ENCODE measurements at places on chromosomes 7 and 10. TPM values are rescaled to one million over a fixed set of nuclear protein-coding genes. Genes with fewer than 3 reads are reported as not detected.

DNA sequence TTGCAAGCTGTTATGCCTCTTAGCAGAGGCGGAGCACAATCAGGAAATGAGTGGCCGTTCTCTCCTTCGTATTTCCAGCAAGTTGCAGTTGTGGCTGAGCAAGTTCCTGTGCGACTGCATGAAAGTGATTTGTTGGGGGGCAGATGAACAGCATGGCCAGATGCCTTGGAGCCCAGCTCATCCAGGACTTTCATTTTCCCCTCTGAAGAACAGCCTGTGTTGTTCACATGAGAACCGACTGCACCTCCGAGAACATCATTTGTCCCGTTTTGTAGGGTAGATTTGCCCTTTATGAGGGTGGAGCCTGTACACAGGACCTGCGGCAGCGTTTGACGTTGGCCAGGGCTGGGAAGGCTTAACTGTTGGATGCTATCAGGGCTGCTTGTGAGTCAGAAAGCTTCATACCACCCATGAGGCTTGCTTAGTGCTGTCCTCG is 4.4 kb downstream of the BAG3 start:
- DNase-seq: peak; percentile 51

Gene WASL
- 6.2 TPM for total RNA-seq

DNA sequence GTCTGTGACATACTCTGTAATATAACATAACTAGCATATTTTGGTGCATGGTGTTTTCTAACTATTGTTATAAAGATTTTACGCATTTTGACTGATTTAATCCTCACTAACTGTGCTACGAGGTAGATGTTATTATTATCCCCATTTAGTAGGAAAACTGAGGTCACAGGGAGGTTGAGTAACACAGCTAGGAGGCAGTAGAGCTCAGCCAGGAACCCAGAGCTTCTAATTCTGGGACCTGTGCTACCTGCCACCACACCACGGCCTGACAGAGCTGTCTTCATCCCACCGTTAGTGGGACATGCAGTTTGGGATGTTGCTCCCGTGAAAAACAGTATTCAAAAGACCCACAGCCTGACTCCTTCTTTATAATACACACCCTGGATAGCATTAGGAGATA is 962.5 kb downstream of the CNTNAP2 start:
- no peak for DNase-seq

- no peak for DNase-seq
These were observed 94.4 kb upstream of the GATA3 start for GRCh38 chr10:7960108-7960507.

- DNase-seq: no peak
These were observed 6.5 kb downstream of the WDR91 start for GRCh38 chr7:135204876-135205275.

Gene HELLS
- 121 TPM for total RNA-seq

- DNase-seq: no peak
These were observed 171.9 kb downstream of the HDAC9 start for GRCh38 chr7:18667466-18667865.

DNA sequence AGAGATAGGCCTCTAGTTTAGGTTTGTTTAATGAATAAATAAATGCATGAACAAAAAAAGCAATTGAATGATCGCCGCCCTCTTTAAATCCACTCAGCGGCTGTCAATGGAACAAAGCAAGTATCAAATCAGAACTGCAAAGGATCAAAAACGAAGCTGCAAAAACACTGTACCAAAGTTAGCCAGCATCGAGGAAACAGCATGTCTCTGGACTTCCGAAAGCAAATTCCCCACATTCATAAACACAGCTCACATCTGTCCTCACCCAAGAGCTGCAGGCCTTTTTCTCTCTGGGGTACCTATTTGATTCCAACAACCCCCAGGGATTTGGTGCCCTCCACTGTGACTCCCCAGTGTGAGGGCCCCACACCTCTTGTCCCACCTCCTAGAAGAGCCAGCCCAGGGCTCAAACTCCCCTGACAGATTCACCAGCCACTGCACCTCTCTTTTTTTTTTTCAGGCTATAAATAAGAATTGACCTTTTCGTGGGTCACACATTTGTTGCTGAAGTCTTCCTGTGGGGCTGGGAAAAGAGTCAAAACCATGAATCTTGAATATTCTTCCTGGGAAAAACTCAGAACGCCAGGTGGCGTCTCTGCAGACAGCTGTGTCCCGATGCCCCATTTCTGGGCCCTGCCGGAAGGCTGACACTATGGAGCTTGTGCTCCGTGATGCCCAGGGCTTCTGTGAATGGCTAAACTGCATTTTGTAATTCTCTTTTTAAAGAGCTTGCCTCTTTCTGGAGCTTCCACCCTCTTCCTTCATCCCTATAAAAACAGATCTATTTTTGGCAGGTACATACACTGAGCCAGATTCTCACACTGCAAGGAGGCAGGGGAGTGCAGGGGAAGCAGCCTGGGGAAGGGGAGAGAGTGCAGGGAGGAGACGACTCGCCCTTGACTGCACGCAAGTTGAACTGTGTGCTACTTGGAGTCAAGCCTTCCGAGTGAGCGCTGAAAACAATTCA is 51.7 kb downstream of the HSPA12A start:
- DNase-seq: no peak

Gene KNDC1
- total RNA-seq: 0.07 TPM

DNA sequence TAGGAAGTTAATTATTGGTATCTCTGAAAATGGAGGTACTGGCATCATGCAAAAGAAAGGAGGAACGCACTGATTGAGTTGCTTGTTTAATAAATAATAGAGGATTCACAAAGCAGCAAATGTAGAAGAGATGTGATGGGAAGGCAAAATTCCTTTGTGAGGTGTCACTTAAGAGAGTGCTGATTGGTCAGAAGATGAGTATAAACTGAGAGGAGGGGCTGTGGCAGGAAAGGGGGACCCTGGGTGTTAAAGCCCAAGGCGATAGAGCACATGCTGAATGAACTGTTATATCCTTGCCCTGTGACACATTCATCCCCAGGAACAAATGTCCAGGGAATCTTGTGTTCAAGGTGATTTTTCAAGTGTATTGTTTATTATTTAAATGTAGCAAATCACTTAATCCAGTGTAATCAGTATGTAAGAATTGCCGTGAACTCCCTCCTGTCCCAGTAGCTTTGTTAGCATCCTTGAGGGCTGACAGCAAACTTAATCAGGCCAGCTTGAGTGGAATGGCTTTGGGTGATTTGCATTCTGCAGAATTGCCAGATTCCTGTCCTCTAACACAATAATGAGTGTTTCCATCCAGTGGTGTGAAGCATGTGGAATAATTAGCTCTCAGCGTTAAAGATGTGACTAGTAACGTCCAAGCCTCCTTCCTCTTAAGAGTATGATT is 111.9 kb downstream of the CHN2 start:
- DNase-seq: no peak

GRCh38 chr10:271722-272121 is 136.5 kb downstream of the ZMYND11 start:
- no peak for DNase-seq

DNA sequence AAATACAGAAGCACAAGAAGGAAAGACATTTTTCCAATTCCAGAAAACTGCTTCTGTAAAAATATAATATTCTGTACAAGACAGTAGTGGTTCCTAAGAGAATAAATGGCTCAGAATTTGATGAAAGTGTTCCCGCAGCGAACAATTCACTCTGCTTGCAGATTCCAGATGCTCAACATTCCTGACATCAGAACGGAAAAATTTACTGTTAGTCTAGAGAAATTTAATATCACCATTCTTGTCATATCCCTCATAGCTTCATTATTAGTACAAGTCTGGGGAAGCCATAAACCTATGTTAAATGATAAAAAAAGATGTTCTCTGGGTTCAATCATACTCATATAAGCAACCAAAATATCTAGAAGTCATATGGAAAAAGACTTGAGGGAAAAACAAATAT is 83.6 kb downstream of the MPP7 start:
- DNase-seq: no peak

Gene IDI2
- total RNA-seq: not detected

DNA sequence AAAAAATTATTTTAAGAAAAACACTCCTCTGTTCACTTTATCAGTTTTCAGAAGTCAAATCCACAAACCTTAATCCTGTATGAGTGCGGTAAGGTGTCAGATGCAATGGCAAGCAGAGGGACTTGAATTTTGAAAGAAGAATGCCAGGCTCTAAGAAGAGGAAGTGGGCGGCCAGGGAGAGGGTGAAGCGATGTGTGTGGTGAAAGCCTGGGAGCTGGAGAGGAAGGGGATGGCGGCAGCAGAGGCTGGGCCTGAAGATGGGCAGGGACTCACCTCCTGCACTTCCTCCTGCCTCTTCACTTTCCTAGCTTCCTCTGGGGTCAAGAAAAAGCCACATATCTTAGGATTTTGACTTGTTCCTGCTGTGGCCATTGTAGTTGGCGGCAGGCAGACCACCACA is 609.6 kb downstream of the PARD3 start:
- no peak for DNase-seq

DNA sequence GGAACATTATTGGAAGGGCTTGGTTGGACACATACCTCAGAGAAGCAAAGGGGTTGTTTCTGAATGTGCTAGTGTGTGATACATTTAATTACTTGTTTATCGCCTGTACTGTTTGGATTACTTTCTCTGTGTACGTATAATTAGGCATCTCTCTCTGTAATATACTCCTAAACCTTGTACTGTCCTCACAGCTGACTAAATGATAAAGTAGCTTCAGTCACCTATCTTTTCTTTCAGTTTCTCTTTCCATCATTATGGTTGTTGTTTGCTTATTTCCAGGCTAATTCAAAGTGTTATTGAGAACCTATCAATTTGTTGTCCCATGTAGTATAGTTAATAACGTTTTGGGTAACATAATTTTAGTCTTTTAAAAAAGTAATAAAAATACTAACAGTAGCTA is 34.0 kb downstream of the MXI1 start:
- DNase-seq: no peak

Gene IL15RA
- total RNA-seq: 16.1 TPM

Gene OR13A1
- 0.15 TPM for total RNA-seq

- no peak for DNase-seq
These were observed 78.0 kb upstream of the C1QL3 start for GRCh38 chr10:16599662-16600061.

DNA sequence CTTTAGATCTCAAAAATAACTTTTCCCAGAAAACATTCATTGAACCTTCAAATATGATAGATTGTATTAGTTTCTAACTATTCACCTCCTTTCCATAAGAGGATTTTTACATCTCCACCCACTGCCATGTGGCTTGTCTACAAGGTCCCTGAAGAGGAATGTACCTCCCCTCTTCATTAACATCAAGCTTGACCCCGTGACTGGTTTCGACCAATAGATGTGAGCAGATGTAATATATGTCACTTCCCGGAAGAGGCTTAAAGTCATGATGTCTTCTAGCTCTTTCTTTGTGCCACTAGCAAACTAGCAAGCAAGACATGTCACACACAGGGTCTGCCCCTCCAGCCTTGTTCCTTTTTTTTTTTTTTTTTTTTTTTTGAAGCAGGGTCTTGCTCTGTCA is 6.9 kb downstream of the BAZ1B start:
- no peak for DNase-seq

DNA sequence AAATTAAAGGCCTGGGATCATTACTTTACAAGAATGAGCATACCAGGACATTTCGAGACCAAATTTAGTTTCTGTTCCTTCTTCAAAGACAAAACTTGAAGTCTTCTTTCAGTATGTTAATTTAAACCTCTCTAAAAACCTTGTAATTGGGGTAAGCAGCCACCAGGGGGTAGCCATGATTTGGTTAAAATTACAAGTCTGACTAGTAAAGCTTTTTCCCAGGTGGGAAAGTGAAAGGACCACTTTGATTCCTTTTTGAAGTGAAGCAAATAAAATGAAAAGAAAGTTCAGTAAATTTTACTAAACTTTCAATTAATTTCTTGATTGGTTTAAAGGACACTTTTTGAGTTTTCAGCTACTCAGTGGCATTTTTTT is 294.3 kb downstream of the BBS9 start:
- no peak for DNase-seq

GRCh38 chr10:29888321-29888720 is 171.1 kb downstream of the JCAD start:
- DNase-seq: no peak

Gene PCLO
- not detected for total RNA-seq

DNA sequence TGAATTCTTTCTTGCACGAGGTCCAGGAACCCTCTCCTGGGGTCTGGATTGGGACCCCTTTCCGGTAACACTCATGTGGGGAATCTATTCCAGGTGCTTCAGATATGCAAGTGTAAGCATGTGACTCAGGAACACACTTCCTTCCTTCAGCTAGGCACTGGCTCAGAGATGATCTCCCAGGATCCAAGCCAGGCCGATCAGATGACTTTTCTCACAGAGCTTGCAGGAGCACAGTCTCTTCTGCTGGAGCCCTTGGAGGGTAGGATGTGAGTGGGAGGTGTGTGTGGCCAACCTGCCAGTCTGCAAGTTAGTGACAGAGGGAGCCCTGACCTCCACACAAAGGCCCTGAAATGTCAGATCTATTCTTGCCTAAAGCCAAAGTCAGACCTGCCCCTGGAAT is 108.3 kb downstream of the CPXM2 start:
- no peak for DNase-seq

GRCh38 chr10:128237710-128238109 is 111.5 kb upstream of the MKI67 start:
- DNase-seq: no peak

GRCh38 chr10:109892117-109892516 is 31.2 kb downstream of the XPNPEP1 start:
- DNase-seq: no peak

GRCh38 chr7:41925946-41926345 is 223.1 kb upstream of the INHBA start:
- DNase-seq: no peak

DNA sequence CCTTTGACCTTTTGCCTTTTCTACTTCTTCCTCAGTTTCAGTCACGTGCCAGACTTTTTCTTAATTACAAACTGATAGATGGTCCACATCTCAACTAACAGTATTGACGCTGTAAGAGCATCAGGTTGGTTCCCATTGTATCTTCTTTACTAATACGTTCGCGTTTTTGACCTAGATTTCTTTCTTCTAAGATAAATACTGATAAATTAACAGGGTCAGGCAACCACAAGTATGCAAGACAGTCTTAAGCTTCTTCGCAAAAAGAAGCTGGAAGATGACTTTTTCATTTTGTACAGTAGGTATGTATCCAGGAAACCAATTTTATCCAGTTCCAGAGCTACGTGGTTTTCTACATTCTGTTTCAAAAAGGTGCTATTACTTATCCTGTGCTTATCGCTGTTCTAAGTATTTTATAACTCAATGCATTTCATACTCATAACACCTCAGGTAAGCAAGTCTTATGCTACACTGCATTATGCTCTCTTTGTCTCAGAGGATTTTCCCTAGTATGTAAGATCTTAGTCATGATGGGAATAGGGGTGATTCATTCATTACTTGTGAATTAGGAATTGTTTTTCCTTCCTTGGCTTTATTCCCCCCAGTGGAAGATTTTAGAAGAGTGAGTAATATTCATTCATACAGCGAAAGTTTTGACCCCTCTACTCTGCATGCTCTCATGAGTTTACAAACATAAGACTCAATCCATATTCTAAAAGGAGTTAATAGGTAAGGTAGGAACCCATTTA is 955 bp downstream of the DUS4L start:
- no peak for DNase-seq

Gene FAM237B
- total RNA-seq: not detected

Gene SRRT
- total RNA-seq: 262 TPM

Gene SH2D4B
- 0.07 TPM for total RNA-seq

- no peak for DNase-seq
These were observed 21.8 kb downstream of the NUDT13 start for GRCh38 chr10:73131913-73132686.

Gene ZNF775
- 4.2 TPM for total RNA-seq

- DNase-seq: no peak
These were observed 433.0 kb downstream of the PAXIP1 start for GRCh38 chr7:154569916-154570315.

Gene TEX47
- not detected for total RNA-seq

GRCh38 chr7:154505362-154505761 is 453.2 kb downstream of the DPP6 start:
- no peak for DNase-seq
